ENCODE measurements at places on chromosomes 1 and 21.

DNA sequence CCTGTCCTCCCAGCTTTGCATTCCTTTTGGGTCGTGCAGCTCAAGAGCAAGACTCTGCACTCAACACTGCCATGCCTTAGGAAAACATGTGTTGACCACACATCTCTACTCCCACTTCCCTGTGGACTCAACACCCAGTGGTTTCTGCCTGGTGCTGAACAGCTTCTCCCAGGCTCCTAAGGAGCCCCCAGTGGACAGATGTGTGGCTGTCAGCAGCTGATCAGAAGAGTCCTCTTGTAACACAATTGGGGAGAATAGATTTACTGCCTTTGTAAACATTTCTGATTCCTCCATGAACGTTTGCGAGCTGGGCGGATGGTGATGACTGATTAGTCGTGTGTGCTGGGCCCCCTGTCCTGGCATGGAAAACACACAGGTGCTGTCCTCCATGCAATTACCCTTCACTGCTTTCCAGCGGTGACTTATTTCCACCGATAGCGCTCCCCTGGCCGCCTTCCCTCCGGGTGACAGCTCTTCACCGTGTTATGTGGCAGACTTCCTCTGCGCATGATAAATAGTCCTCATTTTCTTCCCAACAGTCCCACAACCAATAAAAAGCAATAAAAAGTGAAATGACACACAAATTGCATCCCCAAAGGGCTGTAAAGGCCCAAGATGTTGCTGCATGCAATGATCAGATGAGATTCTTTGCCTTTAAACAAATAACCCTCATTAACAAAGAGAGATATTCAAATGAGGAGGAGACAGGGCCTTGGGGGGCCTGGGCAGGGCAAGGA lies 249.4 kb upstream of the AJAP1 start:
- no peak for DNase-seq

DNA sequence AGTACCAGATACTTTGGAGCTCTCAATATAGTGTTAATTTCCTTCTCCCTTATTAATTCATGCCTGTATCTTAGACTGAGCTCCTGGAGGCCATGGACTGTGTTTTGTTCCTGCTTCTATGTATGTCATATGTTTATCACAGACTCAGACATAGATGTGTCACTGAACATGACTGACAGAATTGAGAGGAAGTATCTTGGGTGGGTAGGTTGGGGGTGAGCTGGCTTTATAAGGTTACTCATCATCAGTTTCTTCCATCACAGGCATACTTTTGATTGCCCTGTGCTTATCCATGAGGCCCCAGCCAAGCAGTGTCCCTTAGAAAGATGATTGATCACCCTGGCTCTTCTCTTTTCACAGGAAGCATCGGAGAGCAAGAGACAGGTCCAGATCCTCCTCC lies 5.6 kb upstream of the SH3D21 start:
- no peak for DNase-seq

- DNase-seq, result no peak
Measured at GRCh38 chr1:90986953-90987352, 34.9 kb downstream of the ZNF644 start.

- DNase-seq, result no peak
Measured at GRCh38 chr1:6249739-6250689, 6.0 kb downstream of the HES3 start.

GRCh38 chr1:91404151-91405012 lies at the start of gene HFM1:
TSS of gene HFM1 (minus strand) at chr1:91404837. CDS start at chr1:91401082, 3,755 bp downstream.
- DNase-seq, result peak; percentile 30

- DNase-seq, result no peak
Measured at GRCh38 chr21:25567472-25567871, 39.8 kb downstream of the MRPL39 start.

DNA sequence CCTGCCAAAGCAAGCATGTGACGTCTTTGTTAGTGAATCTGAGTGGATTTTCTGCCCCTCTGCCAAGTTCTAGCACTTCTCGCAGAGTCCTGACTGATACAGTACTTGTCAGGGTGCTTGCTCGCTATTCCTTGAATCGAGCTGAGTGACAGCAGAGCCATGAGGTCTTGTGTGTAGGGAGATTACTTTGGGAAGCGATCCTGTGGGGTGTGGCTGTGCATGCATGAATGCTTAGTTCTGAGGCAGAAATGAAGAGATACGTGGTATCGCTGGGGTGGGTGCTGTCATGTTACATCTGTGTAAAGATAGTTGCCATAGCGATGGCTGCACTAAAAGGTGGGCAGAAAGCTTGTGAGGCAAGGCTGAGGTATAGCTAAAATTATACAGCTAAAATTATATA lies 19.3 kb upstream of the DNAJC28 start:
- DNase-seq, result no peak

GRCh38 chr1:33147997-33148314 lies 33.9 kb downstream of the TRIM62 start:
- DNase-seq, result no peak

DNA sequence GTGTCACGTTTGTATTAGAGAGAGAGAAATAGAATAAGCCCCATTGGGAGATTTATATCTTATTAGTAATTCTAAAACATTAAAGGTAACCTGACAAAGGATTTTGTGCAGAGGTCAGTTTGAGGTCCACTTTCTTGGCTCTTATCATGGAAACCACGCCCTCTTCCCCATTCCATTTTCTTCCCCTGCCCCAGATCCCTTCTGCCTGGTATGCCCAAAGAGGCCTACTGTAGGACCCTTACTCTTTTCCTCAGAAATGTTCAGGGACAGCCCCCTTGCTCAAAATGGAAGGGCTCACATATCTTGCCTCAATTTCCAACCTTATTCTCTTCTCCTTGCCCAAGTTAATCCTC lies 9.6 kb downstream of the CCDC185 start:
- no peak for DNase-seq

DNA sequence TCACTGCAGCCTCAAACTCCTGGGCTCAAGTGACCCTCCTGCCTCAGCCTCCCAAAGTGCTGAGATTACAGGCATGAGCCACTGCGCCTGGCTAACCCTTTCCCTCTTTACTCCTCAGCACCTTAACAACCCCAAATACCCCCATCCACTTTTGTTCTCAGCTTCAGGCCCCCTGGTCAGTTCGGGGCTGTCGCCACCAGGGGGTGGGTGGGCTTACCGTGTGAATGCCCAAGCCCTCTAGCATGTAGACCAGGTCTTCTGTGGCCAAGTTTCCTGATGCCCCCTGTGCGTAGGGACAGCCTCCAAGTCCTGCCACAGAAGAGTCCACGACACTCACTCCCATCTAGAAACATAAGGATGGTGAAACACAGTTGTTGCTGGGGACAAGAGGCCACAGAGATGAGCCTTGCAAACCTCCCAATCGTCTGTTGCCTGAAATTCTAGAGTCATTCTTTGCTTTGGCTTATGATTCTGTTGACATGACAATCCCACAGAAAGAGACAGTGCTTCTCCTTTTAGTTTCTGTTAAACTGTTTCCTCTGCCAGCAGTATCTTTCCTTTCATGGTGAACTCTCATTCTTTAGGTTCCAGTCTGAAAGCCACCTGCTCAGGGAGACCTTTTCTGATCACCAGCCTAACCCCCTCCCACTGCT lies 3.8 kb upstream of the GALE start:
- no peak for DNase-seq

- no peak for DNase-seq
Measured at GRCh38 chr1:152018537-152018936, 18.3 kb downstream of the S100A11 start.

GRCh38 chr1:109250454-109251276 lies 1.3 kb downstream of the CELSR2 start:
- DNase-seq, result no peak

DNA sequence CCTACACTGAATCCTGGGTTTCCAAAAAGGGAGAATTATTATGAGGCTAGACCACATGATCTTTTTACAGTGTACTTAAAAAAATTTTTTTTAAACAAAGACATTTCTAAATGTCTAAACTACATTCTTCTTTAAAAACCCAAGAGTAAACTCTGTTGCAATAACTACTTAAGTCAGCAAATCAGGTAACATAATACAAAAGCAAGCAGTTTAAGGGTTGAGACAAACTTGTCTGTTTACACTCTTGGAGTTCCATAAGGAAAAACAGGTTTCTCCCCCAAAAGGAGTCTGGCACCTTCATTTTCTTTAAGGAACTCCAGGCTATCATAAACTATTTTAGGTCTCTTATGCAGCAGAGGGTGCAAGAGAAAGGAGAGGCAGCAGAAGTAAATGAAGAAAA lies 12.5 kb upstream of the ANKRD45 start:
- DNase-seq, result no peak

DNA sequence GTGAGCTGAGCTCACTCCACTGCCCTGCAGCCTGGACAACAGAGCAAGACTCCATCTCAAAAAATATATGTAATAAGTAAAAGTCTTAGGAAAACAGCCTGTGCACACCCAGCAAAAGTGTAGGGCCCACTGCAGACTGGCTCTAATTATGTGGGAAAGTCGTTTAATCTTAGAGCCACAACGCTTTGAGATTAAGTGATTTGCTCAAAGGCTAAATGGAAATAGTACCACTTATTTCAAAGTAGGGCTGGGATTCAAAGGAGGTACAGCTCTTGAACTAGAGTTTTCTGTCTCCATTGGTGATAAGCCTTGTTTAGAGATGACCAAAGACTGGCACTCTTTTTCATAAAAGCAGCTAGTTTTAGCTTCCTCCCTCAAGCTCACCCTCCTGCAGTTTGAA lies 2.2 kb downstream of the TACSTD2 start:
- no peak for DNase-seq

DNA sequence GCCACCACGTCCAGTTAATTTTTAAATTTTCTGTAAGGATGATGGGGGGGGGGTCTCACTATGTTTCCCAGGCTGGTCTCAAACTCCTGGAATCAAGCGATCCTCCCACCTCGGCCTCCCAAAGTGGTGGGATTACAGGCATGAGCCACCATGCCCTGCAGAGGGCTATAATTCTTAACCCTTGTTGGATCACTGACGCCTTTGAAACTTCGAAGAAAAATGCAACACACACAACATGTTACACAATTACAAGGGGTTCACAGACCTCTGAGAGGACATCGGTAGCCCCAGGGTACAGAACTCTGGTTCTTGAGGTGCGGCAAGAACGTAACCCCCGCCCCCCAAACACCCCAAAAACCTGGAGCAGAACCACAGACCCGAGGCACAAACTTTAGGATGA lies 8.4 kb upstream of the LUZP1 start:
- DNase-seq, result no peak

- no peak for DNase-seq
Measured at GRCh38 chr1:82168482-82168881, 367.7 kb downstream of the ADGRL2 start.

DNA sequence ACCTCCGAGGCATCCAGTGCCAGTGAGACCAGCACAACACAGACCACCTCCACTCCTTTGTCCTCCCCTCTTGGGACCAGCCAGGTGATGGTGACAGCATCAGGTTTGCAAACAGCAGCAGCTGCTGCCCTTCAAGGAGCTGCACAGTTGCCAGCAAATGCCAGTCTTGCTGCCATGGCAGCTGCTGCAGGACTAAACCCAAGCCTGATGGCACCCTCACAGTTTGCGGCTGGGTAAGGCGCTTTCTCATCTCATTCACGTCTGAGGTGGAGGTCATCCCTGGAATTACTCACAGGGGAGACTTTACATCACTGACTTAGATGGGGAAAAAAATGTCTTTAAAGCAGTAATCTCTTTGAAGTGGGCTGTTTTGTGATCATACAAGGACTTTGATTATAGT lies 106.3 kb downstream of the CD247 start:
- no peak for DNase-seq

DNA sequence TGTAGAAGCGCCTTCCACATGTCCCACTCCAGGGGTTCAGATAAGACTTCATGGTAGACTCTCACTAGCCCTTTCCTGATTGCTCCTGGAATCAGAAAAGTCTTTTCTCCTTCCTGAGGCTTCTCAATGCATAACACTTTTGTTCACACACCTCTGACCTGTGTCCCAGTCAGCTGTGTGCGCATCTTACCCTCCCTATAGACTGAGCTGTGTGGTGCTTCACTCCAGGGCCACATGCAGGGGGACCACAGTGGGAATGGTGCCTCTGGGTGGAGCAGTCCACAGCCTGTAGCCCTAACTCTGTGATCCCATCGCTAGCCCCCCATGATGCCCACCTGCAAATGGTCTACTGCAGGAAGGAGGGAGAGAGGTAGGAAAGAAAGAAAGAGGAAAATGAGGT lies 84.0 kb upstream of the TLR5 start:
- no peak for DNase-seq

GRCh38 chr1:228282329-228283042 lies 74.6 kb downstream of the OBSCN start:
- no peak for DNase-seq

- no peak for DNase-seq
Measured at GRCh38 chr1:200473698-200474371, 64.0 kb upstream of the ZNF281 start.

DNA sequence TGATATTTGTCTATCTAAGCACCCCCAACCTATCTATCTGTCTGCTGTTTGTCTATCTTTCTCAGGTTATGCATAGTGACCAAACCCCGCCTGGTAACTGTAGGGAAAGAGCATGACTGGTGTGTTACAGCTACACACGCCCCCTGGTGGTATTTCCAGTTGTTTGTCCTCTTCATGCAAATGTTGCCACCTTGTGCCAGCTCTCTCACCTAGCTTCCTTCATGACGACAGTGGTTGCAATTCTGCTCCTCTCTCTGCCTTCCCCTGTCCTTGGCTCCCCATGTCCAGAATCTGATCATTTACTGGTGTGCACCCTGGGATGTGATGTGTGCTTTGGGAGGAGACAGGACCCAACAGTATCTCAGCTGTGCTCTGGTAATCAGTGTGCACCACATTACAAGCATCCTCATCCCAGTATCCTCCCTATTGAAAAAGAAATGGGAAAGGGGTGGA lies 8.1 kb upstream of the INKA2 start:
- no peak for DNase-seq

- no peak for DNase-seq
Measured at GRCh38 chr1:53147174-53147573, 4.7 kb upstream of the SLC1A7 start.

- no peak for DNase-seq
Measured at GRCh38 chr1:31396633-31397351, 16.2 kb upstream of the SERINC2 start.

GRCh38 chr1:167090314-167090942 lies at the start of gene GPA33:
TSS of gene GPA33 (minus strand) at chr1:167090377. CDS start at chr1:167090287, 90 bp downstream.
- peak; percentile 20 for DNase-seq

DNA sequence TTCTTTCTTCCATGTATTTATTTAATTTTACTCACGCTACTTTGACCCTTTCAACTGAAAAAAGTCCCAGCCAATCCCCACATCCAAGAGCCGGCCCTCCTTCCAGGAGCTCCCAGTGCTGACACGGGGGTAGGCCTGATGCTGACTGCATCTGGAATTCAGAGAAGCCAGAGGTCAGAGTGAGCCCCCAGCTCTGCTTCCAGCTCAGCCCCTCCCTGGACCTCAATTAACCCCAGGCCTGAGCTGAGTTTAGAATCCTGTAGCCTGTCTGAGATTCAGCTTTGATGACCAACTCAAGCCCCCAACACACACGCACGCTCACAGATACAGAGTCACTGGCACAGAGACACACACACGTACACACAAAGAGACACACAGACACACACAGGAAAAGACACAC lies 247.9 kb downstream of the NPHP4 start:
- no peak for DNase-seq
